Stimulated activated CD4-positive, alpha-beta T cell treated with anti-CD3 and anti-CD28 coated beads, Interleukin-15, amount 100 ng/mL, for 1 hour (primary cell): ENCODE measurements at places on chromosomes 6 and 20.

GRCh38 chr6:6918216-6918983, 189.4 kb upstream of the RREB1 start:
- no peak for DNase-seq

DNA sequence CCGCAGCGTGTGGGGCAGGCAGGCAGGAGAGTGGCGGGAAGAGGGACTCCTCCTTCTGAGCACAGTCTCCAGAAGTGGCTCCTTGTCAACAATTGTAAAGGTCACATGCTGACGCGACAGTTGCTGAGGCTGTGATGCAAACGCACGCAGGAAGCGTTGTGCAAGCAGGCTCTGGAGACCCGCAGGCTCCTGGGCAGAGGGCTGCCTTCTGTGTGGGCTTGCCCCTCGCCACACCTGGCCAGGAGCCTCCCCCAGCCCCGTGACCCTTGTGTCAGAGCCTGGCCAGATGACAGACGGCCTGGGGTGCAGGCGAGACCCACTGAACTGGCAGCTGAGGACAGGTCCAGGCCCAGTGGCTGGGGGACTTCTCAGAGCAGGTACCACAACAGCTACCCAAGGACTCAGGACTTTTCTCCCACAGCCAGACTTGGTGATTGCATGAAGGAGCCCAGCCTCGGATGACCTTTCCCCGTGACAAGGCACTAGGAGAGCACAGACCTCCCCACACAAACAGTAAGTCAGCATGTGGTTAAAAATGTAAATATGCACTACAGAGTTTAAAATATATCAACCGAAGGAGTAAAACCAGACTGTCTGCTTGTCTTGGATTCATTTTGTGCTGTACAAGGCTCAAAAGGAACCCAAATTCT, 222.1 kb upstream of the RREB1 start:
- DNase-seq, result no peak

DNA sequence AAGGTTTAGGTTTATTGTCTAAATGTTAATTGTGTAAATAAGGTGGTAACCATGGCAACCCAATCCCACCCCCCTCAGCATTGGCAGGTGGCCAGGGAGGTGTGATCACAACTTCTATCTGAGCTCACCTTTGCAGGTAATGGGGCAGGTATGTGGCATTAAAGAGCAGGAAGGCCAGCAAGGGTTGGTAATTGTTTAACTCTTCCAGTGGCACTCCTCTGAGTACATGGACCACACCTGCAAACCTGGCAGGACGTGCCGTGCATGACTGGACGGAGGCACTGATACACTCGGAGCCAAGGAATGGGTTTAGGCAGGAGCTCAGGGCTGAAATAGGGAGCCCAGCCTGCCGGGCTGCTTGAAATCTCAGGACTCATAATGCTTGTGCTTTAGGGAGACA, 107.0 kb upstream of the BMP2 start:
- DNase-seq, result no peak

DNA sequence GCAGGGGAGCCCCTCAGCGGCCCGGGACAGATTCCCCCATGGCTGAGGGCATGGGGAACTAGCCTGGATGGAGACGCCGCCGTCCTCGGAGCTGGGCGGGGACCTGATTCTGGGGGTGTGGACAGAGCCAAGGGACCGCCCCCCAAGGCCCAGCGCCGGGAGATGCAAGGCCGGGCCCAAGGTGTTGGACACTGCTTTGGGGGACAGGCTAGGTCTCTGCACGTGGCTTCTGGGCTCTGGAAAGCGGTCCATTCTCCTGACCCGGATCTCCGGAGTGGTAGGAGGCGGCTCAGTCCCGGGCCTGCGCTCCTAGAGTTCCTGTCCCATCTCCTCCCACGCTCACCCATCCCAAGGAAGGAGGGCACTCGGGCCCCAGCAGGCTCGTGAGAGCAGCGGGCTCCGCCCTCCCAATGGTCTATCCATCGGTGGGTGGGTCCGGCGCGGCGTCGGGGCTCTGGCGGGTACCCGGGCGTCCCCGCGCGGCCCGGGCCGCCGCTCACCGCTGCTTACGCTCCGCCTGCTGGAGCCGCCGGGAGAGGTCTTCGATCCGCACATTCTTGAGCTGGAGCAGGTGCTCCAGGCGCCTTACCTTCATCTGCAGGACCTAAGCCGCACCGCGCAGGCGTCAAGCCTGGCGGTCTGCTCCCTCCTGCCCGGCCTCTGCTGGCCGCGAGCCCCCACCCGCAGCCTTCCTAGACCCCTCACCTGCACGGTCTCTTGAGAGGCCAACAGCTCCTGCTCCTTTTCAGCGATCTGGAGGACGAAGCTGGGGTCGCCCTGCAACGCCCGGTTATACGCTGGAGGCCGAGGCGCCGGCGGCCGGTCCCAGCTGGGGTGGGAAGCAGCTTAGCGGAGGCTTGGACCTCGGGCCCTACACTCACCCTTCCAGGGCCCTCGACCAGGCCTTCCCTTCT, 3.3 kb downstream of the SPEF1 start:
- DNase-seq, result no peak

DNA sequence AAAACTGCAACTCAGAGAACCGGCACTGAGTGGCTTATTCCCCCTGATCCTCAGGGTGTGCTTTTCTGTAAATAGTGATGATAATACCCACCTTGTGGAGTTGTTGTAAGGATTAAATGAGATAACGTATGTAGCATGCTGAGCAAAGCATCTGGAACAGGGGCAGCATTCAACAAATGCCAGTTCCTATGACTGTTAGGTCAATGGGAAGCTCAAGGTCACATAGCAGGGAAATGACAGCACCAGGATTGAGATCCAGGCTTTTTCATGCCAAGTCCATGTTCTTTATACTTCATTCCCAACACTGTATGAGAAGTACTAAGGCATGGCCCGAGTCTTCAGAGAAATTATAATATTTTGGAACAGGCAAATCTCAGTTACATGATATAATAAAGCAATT, 5.1 kb downstream of the RCAN2 start:
- DNase-seq, result no peak

GRCh38 chr6:12719017-12719416, 2.5 kb downstream of the PHACTR1 start:
- no peak for DNase-seq

DNA sequence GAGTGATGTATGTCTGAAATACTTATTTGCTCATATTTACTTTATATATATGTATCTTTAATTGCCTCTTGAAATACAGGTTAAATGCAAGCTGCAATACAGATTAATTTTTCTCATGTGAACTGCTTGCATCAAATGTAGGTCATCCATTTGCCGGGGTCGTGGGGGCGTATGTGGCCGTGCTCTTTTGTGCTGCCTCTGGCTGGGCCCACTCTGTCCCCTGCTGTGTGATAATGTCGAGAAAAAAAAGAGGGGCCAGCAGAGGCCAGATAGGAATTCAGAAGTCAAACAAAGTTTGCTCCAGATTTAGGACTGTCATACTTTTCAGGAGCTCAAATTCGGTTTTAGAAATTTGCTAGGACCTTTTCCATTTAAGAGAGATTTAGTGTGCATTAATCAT, 459.6 kb upstream of the SOX4 start:
- no peak for DNase-seq

- no peak for DNase-seq
These were observed 199.9 kb downstream of the CDH4 start for GRCh38 chr20:61451953-61452352.

- DNase-seq, result no peak
These were observed 12.9 kb downstream of the TGM2 start for GRCh38 chr20:38152175-38152620.

GRCh38 chr6:119350952-119351372, 1.4 kb upstream of the MAN1A1 start:
- no peak for DNase-seq

DNA sequence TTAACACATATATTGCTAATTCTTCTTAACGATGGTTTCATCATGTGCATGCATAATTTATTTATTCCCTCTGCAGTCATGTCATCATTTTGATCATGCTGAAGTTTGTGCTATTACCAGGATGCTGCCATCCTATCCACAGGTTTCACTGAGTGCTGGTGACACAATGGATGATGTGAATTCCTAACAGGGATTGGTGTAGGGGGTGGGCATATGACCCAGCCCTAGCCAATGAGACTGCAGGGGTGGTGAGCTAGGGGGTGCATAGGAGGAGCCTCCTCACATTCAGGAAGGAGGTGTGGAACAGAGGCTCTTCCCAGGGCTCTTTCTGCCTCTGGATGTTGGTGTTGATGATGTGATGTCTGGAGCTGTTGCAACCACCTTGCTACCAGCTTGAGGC, 7.5 kb downstream of the CST5 start:
- DNase-seq, result no peak

DNA sequence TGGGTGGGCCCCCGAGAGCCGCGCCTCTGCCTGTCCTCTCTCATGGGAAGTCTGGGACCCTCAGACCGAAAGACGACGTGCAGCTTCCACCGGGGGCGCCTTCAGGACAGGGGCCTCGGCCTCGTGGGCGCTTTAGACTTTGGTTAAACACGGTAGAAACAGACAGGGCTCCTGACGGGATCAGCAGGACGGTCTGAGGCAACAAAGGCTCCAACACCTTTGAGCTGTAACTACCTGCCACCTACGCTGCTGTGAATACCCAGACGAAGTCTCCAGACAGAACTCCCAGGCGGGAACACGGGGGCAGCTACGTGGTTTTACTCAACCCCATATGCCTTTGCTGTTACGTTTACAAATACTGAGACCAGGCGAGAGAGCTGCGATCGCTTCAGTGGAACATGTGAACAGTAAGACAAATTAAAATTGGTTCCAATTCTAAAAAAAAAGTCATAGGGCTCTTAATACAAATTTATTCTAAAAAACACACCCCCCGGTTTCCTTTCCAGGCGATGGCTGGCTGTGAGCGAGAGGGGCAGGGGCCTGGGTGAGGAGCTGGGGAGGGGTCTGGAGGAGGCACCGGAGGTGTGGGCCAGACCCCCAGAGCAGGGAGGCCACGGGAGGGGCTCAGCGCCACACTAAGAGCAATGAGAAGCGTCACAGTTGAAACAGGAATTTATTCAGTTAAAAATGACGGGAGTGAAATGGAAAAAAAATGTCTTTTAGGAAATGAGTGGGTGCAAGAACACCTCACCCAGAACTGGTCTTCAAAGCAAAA, 453.2 kb downstream of the QKI start:
- DNase-seq, result no peak

GRCh38 chr20:2917266-2917665, 44.0 kb downstream of the PTPRA start:
- DNase-seq, result no peak

- DNase-seq, result no peak
These were observed 257.6 kb downstream of the HDGFL1 start for GRCh38 chr6:22826961-22827360.

- DNase-seq, result no peak
These were observed 54.3 kb downstream of the PPP1R14C start for GRCh38 chr6:150196942-150197745.

- DNase-seq, result no peak
These were observed 120.6 kb downstream of the MMUT start for GRCh38 chr6:49342410-49342809.

DNA sequence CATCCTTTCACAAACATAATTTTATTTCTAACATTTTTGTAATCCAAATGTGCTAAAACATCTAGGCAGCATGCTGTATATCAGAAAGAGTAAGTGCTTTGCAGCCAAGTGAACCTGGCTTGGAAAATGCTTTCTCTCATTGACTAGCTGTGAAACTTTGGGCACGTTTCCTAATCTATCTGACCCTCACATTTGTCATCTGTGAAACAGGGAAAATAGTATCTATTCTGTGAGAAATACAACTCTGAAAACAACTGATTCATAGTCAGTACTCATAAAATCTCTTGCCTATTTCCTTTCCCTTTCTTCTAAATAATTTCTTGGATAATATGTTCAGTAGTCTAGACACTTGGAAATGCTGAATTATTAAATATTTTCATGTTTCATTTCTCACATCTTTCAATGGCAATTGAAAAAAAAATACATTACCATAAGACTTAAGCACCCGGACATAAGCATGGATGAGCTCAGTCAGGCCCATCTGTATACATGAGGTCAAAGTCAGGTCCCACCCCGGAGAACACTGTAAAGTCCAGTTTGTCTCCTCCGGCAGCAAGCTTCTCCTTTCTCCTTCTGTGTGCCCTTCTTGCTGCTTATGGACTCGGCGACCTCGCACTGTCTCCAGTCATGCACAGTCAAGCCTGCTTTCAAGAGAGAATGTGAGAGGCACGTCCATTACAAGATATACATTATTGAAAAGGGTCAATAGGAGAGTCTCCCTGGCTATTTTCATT, 455.0 kb upstream of the SOX4 start:
- DNase-seq, result no peak

- no peak for DNase-seq
These were observed 373.5 kb downstream of the ZFAND3 start for GRCh38 chr6:38193051-38193450.

DNA sequence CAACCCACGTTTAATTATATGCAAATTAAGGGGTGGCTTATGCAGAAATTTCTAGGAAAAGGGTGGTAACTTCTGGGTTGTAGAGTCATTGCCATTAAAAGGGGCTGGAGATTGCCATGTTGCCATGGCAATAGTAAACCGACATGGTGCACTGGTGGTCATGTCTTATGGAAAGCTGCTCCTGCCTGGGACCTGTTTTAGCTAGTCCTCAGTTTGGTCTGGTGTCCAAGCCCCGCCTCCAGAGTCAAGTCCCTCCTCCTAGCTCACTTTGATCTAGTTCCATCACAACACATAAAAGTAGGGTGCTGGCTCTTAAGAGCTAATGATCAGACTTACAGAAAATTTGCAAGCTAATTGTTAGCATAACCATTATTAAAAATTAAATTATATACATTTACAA, 5.3 kb downstream of the SLC22A2 start:
- DNase-seq, result no peak

- no peak for DNase-seq
These were observed 58.0 kb downstream of the ERMARD start for GRCh38 chr6:169809386-169809785.

- no peak for DNase-seq
These were observed 4.1 kb downstream of the SH3BGRL2 start for GRCh38 chr6:79635232-79635543.

GRCh38 chr6:43037197-43037596, 15.8 kb downstream of the RRP36 start:
- no peak for DNase-seq

GRCh38 chr6:13985663-13986325, 61.0 kb downstream of the RNF182 start:
- no peak for DNase-seq

DNA sequence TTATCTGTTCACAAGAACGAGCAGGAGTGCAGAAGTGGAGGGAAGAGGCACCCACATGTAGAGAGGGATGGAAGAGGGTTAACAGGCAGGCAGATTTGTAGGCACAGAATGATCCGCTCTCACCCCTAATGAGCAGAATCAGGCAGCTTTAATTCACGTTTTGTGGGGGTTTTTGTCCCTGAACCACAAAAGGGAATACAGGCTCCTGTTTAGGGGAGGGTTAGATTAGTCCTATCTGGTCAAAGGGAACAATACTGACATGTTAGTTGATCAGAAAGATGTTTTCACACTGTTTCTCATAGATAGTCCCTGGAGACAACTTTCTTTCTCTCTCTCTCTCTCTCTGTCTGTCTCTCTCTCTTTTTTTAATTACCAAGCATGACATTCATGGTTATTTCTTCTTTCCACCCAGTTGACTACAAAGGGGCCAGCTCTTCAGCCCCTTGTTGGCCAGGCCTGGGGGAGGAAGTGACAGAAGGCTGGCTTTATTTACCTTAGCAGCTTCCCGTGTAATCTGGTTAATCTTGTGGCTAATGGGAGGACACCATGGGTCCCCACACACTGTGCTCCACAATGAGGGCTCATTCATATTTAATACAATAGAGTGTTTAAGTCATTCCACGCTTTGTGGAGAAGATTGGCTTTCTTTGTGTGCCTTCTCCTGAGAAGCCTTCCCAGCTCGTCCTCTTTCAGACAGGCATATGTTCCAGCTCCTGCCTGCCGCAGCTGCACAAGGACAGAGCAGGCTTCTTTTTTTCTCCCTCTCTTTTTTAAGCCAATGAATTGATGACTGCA, 958.8 kb downstream of the TFAP2A start:
- no peak for DNase-seq

- no peak for DNase-seq
These were observed 39.6 kb downstream of the PDSS2 start for GRCh38 chr6:107419733-107420132.
